ENCODE measurements at places on chromosomes 1 and 21. TPM values are rescaled to one million over a fixed set of nuclear protein-coding genes. Genes with fewer than 3 reads are reported as not detected.
A peak's percentile ranks its signal among the peaks of the same experiment; 100 is the strongest.

ARPC5 gene
- 73.0 TPM for total RNA-seq

CD247 gene
- 1.6 TPM for total RNA-seq

- no peak overlapping the region for H3K4me3 ChIP-seq
- no peak for DNase-seq
- H3K27ac ChIP-seq, result no peak overlapping the region
- H3K4me1 ChIP-seq, result no peaks in the 10 kb centered on the region
- H3K36me3 ChIP-seq, result no peaks in the 10 kb centered on the region
- H3K27me3 ChIP-seq, result no peaks in the 10 kb centered on the region
Observed at GRCh38 chr1:201269281-201269680, 14.0 kb upstream of the PKP1 start.

DNA sequence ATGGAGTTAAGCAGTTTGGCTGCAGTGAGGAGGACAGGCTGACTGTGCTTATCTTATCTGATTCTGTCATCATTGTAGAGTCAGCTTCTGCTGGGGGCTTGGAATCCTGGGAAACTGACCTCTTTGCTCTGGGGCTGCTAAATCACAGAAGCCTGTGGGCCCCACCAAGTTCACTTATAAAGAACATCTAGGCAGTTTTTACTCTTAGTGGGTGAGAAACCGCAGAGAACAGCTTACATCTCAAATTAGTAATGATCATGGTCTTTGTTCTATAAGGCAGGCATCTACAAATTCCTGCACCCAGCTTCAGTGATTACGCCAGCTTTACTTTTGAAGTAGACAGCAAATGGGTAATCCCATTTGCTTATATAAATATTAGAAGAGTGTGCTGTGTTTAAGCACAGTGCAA is 75.7 kb downstream of the ZC3H11B start:
- no peak overlapping the region for H3K27ac ChIP-seq
- no peak for DNase-seq
- no peaks in the 10 kb centered on the region for H3K36me3 ChIP-seq
- no peak overlapping the region for H3K4me3 ChIP-seq

GRCh38 chr1:61605607-61606321 is 119.2 kb downstream of the TM2D1 start:
- H3K27me3 ChIP-seq, result no peaks in the 10 kb centered on the region
- no peaks in the 10 kb centered on the region for H3K4me1 ChIP-seq
- peak overlapping the region; percentile 46 for H3K27ac ChIP-seq
- no peak overlapping the region for H3K4me3 ChIP-seq
- H3K36me3 ChIP-seq, result no peaks in the 10 kb centered on the region

GRCh38 chr1:36851087-36851486 is 183.2 kb downstream of the GRIK3 start:
- no peaks in the 10 kb centered on the region for H3K4me1 ChIP-seq
- no peaks in the 10 kb centered on the region for H3K36me3 ChIP-seq
- no peak overlapping the region for H3K4me3 ChIP-seq
- no peak for DNase-seq
- no peak overlapping the region for H3K27ac ChIP-seq

- DNase-seq, result no peak
- H3K4me1 ChIP-seq, result peaks cover 8% of the 10 kb centered on the region
- H3K36me3 ChIP-seq, result no peaks in the 10 kb centered on the region
- no peak overlapping the region for H3K4me3 ChIP-seq
- no peak overlapping the region for H3K27ac ChIP-seq
Observed at GRCh38 chr21:31879911-31880310, 7.1 kb downstream of the HUNK start.

GRCh38 chr1:225987491-225988316 is 11.4 kb downstream of the SDE2 start:
- no peaks in the 10 kb centered on the region for H3K4me1 ChIP-seq
- DNase-seq, result no peak
- no peaks in the 10 kb centered on the region for H3K27me3 ChIP-seq
- no peak overlapping the region for H3K27ac ChIP-seq
- no peak overlapping the region for H3K4me3 ChIP-seq

DNA sequence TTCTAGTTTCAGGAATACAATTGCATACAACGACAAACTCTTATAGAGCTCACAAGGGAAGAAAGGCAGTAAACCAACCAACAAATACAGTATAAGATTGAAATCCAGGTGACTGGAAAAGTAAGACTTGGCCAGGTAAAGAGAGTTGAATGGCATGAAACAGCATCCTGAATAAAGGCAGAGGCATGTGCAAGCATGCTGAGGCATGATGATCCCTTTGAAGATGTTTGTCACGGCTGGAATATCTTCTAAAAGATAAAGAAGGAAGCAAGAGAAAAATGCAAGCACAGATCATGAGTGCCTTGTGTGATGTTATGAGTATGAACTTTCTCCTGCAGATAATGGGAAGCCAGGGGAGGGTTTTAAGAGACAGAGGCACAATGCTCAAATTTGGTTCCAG is 83.3 kb upstream of the SPATA6 start:
- no peaks in the 10 kb centered on the region for H3K27me3 ChIP-seq
- no peaks in the 10 kb centered on the region for H3K36me3 ChIP-seq
- no peak for DNase-seq
- H3K4me1 ChIP-seq, result no peaks in the 10 kb centered on the region
- no peak overlapping the region for H3K4me3 ChIP-seq

DNA sequence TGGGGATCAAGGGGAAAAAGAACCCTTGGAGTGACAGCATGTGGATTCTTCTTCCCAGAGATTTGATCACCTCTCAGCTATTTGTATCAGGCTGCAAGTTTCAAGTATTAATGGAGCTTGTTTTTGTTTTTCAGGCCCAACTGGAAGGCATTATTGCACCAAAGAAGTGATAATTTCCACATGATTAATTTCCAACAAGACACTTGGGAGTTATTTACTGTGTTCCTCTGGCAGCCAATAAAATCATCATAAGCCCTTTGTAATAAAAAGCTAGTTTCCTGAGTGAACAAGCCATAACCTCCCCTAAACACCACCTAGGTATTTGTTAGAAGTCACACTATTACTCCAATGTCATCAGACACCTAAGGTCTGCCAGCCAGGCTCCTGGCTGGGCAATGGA is 8.2 kb downstream of the DNALI1 start:
- no peaks in the 10 kb centered on the region for H3K36me3 ChIP-seq
- H3K4me1 ChIP-seq, result no peaks in the 10 kb centered on the region
- H3K4me3 ChIP-seq, result no peak overlapping the region
- H3K27me3 ChIP-seq, result no peaks in the 10 kb centered on the region
- H3K27ac ChIP-seq, result no peak overlapping the region

Measured in uterus (tissue), 4 donors.